ENCODE measurements at places on chromosomes 12 and 14.
A peak's percentile ranks its signal among the peaks of the same experiment; 100 is the strongest.

DNA sequence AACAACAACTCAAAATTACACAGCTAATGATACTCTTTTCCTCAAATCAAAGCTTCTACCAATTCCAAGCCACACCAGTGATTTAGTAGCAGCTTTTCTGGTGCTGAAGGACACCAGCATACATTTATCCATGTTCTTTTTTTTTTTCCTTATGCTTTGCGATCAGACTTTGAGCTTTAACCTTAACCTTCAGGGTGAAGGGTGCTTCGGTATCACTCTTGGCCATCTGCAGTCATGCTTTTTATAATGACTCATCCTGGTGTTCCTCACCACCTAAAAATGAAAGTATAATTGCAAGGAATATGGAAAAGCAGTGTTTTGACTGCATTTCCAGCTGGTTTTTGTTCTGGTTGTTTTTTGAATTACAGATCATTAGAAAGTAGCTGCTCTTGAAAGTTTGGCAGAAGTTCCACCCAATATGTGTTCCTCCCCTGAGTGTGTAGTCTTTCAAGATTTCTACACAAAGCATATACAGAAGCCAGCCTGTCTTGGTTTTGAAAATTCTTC is 1.3 kb upstream of the SLC41A2 start:
- DNase-seq = no peak

DNA sequence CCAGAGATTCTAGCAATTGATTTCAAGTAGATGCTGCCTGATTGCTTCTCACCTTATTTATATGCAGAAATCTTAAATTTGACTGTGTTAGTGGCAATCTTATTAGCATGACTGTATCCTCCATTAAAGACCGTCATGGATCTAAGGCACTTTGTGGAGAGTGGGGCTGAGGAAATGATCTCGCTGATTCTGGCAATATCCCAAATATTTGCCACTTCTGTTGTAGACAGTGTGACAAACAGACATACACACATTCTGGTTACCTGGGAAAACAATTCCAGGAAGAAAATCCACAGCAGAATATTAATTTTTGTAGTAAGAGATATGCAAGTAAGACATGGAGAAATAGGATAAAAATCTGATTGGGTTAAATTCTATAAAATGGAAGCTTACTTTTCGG is 269.0 kb upstream of the G2E3 start:
- DNase-seq = no peak

DNA sequence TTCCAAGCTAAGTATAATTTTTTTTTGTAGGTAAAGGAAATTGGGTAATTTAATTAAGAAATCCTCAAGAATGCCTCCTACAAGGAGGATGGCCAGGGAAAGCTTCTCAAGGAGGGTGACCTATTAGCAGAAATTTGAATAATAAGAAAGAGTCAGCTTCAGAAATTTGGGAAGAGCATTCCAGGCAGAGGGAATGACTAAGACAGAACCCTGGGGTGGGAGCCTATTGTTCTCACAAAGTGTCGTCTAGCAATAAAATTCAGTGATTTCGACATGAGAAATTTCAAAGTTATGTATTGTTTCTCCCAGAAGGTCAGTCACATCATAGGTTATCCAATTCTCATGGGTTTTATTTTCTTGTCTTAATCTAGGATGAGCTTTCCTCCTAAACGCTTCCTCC is 1168.4 kb downstream of the AACS start:
- no peak for DNase-seq

GRCh38 chr14:94906991-94907587 is 137.2 kb upstream of the GSC start:
- DNase-seq = no peak

DNA sequence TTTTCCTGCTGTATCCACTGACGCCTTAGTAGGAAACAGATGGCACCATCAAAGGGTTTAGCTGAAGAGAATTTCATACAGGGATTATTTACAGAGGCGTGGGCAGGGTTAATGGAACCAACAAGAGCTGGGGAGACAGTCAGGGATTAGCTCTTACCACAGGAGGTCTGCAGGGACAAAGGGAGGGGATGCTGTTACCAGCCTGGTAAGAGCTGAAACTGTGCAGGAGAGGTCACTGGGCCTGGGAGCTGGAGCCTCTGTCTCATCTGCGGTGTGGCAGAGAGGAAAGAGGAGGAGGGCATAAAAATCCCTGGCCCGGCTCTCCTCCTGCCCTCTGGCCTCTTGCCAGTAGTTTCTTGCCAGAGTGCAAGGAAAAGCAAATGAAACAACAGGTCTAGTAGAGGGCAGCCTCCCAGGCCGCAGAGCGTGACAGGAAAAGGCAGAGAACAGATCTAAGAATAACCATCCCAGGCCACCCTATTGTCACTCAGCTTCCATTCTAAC is 18.9 kb upstream of the POC1B start:
- DNase-seq = no peak

- DNase-seq = no peak
Measured at GRCh38 chr12:113747017-113747416, 219.1 kb downstream of the RBM19 start.

- no peak for DNase-seq
Measured at GRCh38 chr12:106227641-106228319, 20.0 kb downstream of the CKAP4 start.

GRCh38 chr12:293199-293598 is 30.6 kb upstream of the SLC6A13 start:
- no peak for DNase-seq

DNA sequence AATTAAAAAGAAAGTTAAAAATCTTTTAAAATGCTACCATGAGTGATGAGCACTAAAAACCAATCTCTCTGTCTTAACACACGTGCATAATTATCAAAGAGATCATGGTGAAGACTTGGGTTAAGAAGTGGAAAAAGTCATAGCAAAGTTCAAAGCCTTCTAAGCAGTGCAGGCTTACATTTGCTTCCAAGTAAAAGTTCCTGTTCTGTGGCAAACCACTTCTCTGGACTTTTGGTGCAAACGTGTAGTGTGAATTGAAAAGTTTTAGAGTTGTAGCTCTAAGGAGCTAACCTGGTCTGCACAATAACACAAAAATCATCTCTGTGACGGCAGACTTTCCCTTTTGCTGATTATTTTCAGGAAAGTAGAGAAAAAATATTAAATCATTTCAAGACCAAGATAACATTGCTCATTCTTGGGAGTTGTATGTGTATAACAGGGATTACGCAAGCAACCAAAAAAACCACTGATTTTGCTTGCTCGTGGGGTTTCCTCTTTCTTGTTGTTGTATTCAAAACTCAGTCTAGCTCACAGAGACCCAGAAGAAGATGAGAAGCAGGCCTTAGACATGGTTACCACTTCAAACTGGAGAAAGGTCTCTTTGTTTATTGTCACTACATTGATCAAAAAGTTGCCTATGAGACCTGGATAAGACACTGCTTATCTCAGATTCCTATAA is 2.3 kb upstream of the GLIPR1 start:
- DNase-seq = no peak

GRCh38 chr14:103624860-103625259 is 4.2 kb upstream of the KLC1 start:
- peak; percentile 34 for DNase-seq

DNA sequence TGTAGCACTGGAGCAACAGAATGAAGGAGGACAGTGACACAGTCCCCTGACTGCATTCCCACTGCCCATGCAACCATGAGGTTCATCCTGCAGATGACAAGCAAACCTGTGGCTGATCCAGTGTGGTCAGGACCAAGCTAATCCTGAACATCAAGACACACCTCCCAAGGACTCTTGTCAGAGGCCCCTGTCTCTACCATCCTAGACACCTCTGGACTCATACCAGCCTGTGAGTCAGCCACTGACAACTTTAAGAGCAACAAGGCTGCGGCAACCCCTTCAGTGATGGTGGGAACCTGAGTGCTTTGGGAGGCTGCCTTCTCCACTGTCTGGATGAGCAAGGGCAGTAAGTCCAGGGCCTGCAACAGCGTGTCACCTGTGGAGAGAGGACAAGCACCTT is 24.6 kb downstream of the GCN1 start:
- no peak for DNase-seq

GRCh38 chr14:66152302-66152701 is 333.9 kb upstream of the CCDC196 start:
- DNase-seq = no peak
